ENCODE measurements at places on chromosomes 4 and X.

- no peak for DNase-seq
These were observed 12.2 kb downstream of the SULT1B1 start for GRCh38 chr4:69748173-69748572.

DNA sequence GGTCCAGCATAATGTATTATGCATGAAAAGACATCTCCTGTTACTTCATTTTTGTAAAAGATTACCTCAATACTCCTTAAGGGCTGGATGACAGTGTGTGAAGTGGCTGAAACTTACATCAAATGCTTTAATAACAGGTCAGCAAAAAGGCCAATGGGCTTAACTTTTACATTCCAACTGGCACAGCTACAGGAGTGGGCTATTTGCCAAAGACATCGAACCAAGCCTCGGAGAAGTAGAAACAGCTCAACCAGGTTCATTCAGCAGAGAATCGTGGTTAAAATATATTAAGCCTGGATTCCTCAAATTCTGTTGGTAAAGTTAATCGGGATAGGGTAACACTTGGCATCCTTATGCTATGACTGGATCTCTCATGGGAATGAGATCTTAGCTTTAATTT is 639.7 kb downstream of the TRIML1 start:
- DNase-seq: no peak

- DNase-seq: no peak
These were observed 112.4 kb downstream of the PSAPL1 start for GRCh38 chr4:7322166-7322991.

- peak; percentile 65 for DNase-seq
These were observed at the start of gene BEX4 for GRCh38 chrX:103214870-103215424. BEX4 (plus strand) TSS chrX:103215108; CDS start chrX:103216154, 1,046 bp downstream.

DNA sequence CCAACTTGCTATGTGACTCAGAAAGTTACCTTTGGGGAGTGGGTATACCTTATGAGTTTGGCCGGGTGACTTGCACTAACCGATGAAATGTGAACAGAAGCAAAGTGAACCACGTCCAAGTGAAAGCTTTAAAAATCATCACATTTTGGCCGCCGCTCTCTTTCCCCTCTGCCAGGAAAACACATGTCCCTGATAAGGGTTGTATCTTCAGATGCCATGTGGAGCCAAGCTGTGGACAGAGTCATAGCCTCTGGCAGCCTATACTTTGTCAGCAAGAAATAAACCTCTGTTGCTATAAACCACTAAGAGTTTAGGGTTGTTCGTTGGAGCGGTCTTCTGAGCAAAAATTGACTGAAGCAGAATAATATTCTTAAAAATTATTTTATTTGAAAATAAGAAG is 92.3 kb downstream of the PRDM5 start:
- DNase-seq: no peak

- no peak for DNase-seq
These were observed 28.2 kb upstream of the CENPU start for GRCh38 chr4:184762100-184762499.

DNA sequence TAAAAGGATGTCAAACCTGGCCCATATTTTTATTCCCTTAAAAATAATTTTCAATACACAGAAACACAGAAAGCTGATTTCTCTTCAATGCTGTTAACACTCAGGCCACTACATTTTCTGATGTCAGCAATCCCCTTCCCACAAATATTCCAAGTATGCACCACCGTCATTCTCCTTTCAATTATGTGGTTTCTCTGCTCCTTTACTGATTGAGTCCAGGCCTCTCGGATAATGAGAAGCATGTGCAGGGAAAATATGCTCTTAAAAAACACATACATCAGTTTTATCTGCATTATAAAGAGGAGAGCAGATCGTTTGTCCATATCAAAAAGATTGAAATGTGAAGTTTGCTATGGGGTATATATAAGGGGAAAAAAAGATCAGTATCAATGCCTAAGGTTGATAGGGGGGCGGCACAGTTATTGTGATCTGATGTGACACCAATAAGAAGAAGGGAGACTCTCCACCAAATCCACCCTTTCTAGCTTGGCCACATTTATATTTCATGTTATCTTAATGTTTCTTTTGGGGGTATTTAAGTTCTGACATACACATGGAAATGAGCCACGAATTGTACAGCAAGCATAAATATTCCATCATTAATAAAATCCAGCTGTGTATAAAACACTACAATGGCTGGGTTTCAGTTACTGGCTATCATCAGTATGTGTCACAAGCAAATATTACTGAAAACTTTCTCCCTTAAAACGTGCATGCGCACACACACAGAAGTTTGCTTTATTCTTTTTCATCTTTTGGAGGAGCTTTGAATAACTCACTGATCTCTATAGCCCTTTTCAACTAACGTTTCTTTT is 6.4 kb downstream of the AMOT start:
- DNase-seq: no peak

GRCh38 chrX:3678328-3678727 is 35.1 kb downstream of the PRKX start:
- DNase-seq: no peak

GRCh38 chr4:40065010-40065409 is 8.4 kb downstream of the N4BP2 start:
- no peak for DNase-seq
